ENCODE measurements at places on chromosomes 7 and 10. TPM values are rescaled to one million over a fixed set of nuclear protein-coding genes. Genes with fewer than 3 reads are reported as not detected.

CYP2C19 gene
- not detected for polyA plus RNA-seq

IMPDH1 gene
- 25.1 TPM for polyA plus RNA-seq

NME8 gene
- polyA plus RNA-seq = not detected

PMPCB gene
- polyA plus RNA-seq = 48.6 TPM

SDK1 gene
- polyA plus RNA-seq = 62.9 TPM

SUGCT gene
- polyA plus RNA-seq = 1.1 TPM

EN2 gene
- polyA plus RNA-seq = 0.19 TPM

WNT8B gene
- 0.80 TPM for polyA plus RNA-seq

SEMA4G gene
- 8.4 TPM for polyA plus RNA-seq

CPA2 gene
- 0.97 TPM for polyA plus RNA-seq

BCL7B gene
- 66.4 TPM for polyA plus RNA-seq

MEOX2 gene
- not detected for polyA plus RNA-seq

MYH16 gene
- polyA plus RNA-seq = not detected

FOXI2 gene
- polyA plus RNA-seq = not detected

SVOPL gene
- not detected for polyA plus RNA-seq

ANKRD7 gene
- polyA plus RNA-seq = not detected

IRF5 gene
- 2.7 TPM for polyA plus RNA-seq

CALML3 gene
- polyA plus RNA-seq = 11.9 TPM

SPDYE1 gene
- polyA plus RNA-seq = not detected

RBP3 gene
- polyA plus RNA-seq = not detected

ITGB8 gene
- 2.7 TPM for polyA plus RNA-seq

FIGNL1 gene
- polyA plus RNA-seq = 8.8 TPM

GPRIN2 gene
- polyA plus RNA-seq = not detected

FAM25C gene
- not detected for polyA plus RNA-seq

EPDR1 gene
- 15.5 TPM for polyA plus RNA-seq

TYSND1 gene
- polyA plus RNA-seq = 6.2 TPM

TBX20 gene
- polyA plus RNA-seq = 0.53 TPM

SPDYE6 gene
- polyA plus RNA-seq = not detected

UCN3 gene
- polyA plus RNA-seq = 19.8 TPM

LEP gene
- not detected for polyA plus RNA-seq

TBL2 gene
- 25.0 TPM for polyA plus RNA-seq

FANK1 gene
- polyA plus RNA-seq = 1.2 TPM

ZSCAN25 gene
- 5.1 TPM for polyA plus RNA-seq

UNCX gene
- not detected for polyA plus RNA-seq

HTR5A gene
- polyA plus RNA-seq = 2.1 TPM

Measured in brain (organoid and tissue), 16 donors.